Activated CD4-positive, alpha-beta T cell treated with anti-CD3 and anti-CD28 coated beads, Interleukin-2, amount 50 U/mL, for 16 hours (primary cell): ENCODE measurements at places on chromosomes 2 and 18.
A peak's percentile ranks its signal among the peaks of the same experiment; 100 is the strongest.

GRCh38 chr2:15795426-15795825, 144.9 kb upstream of the MYCN start:
- no peak for DNase-seq

DNA sequence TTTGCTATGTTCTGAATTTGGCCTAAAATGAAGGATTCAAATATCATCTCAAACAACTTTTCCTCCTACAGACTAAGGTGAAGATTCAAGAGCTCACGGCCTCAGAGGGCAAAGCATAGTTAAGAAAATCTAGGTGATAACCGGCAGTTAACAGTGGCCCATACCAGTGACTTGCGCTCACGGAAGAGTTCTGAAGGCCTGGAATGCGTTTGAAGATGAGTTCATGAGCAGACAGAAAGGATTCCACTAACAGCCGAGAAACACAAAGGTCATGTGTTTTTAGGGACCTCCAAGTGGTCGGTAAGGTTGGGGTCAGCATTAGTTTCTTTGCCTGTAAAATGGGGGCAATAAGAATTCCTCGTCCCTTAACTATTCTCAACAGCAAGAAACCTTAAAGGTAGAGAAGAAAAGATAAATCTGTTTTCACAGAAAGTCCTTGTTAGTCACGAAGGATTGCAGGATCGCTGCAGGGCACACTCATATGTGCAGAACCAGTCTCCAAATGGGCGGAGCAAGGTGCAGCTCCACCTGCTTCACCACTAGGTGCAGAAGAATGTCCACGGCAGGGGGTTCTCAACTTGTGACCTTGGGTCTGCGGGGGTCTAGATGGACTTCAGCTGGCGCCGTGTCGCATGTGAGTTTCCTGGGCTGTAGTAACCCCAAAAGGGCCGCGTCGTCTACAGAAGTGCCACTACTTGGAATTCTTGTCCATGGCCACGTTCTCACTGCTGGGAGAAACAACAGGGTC, 708 bp upstream of the RPIA start:
- DNase-seq, result peak; percentile 54

GRCh38 chr2:59892398-59892797, 661.1 kb downstream of the BCL11A start:
- DNase-seq, result no peak

- no peak for DNase-seq
These were observed 167.6 kb downstream of the LNPK start for GRCh38 chr2:175834477-175834876.

- DNase-seq, result no peak
These were observed 537.9 kb upstream of the LRATD1 start for GRCh38 chr2:14094592-14094991.

- DNase-seq, result no peak
These were observed 1341.8 kb upstream of the NXPH2 start for GRCh38 chr2:140122001-140122400.

- no peak for DNase-seq
These were observed 1399.9 kb upstream of the SLC39A10 start for GRCh38 chr2:194257095-194257494.

DNA sequence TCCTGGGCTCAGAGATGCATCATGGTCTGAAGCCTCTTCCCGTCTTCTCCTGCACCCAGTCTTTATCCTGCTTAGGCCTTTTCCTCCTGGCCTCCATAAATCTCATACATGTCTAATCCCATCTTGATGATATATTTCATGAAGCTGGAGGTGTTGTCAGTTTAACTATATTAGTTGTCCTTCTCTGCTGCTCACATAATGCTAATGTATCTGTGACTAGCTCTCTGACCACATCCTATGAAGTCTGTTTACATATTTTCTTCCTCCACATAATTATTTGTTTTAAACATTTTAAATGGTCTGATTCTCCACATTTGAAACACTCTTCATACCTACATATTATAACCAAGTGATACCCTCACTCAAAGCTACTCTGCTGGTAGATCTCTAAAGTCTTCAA, 315.2 kb upstream of the RND3 start:
- no peak for DNase-seq

DNA sequence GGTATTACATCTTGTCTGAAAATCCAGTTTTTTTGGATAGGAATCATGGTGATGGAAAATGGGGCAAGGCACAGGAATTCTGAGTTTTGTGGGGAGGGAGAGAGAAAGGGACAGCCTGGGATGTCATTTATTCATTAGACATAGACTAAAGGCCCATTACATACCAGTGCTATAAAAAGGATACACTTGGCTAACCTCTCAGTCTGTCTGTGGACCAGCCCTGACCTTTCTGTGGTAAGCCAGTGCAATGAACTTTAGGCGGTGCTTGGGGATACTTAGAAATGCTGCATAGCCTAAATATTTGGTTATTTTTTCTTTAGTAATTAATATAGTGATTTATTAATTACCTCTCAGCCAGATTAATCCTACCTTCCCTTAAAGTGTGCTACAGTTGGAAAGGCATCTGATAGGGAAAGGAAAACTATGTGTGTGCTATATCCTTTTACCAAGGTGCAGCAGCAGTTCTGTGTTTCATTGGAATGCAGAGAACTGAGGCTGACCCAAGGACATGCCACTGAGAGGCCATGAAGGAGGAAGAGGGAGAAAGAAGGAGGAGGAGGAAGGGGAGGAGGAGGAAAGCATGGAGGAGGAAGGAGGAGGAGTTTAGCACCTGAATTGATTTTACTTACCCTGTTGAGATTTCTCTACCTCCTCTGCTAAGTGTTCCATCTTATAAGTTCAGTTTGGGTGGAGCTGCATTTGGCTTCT, 37.5 kb downstream of the KCNS3 start:
- no peak for DNase-seq
